ENCODE measurements at places on chromosomes 7 and 10.
A peak's percentile ranks its signal among the peaks of the same experiment; 100 is the strongest.

- no peak for DNase-seq
These were observed 298.4 kb downstream of the XPNPEP1 start for GRCh38 chr10:109624939-109625338.

- no peak for DNase-seq
These were observed 132.2 kb downstream of the ANLN start for GRCh38 chr7:36521911-36522310.

DNA sequence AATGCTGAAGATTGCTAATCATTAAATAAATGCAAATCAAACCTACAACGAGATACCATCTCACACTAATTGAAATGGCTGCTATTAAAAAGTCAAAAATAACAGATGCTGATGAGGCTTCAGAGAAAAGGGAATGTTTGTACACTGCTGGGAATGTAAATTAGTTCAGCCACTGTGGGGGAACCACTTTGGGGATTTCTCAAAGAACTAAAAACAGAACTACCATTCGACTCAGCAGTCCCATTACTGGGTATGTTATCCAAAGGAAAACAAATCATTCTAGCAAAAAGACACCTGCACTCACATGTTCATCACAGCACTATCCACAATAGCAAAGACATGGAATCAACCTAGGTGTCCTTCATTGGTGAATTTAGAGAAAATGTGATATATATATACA is 379.0 kb upstream of the CNTNAP2 start:
- DNase-seq = no peak

DNA sequence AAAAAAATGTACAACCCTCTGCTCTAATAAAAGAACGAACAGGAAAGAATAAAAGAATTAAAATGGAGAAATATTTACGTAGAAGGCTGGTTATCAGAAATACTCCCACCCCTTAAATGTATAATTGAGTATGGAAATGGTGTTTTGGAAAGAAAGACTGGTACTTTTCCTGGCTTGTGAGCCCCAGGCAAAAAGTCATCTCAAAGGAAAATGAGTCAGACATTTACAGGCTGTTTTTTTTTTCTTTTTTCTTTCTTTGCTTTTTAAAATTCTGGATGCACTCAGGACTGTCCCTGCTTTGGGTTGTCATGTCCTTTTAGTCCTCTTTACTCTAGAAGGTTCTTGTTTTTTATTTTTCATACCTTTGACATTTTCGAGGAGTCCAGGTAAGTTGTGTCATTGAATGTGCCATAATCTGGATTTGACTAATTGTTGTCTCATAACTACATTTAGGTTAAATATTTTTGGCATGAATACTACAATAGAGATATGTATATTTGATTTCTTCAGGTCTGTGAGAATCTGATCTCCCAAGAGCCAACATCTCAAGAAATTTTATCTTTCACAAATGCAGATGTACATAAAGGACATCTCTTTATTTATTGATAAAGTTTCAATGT is 313.0 kb upstream of the GLI3 start:
- no peak for DNase-seq

- no peak for DNase-seq
These were observed 638.3 kb upstream of the TPK1 start for GRCh38 chr7:145474009-145474686.

DNA sequence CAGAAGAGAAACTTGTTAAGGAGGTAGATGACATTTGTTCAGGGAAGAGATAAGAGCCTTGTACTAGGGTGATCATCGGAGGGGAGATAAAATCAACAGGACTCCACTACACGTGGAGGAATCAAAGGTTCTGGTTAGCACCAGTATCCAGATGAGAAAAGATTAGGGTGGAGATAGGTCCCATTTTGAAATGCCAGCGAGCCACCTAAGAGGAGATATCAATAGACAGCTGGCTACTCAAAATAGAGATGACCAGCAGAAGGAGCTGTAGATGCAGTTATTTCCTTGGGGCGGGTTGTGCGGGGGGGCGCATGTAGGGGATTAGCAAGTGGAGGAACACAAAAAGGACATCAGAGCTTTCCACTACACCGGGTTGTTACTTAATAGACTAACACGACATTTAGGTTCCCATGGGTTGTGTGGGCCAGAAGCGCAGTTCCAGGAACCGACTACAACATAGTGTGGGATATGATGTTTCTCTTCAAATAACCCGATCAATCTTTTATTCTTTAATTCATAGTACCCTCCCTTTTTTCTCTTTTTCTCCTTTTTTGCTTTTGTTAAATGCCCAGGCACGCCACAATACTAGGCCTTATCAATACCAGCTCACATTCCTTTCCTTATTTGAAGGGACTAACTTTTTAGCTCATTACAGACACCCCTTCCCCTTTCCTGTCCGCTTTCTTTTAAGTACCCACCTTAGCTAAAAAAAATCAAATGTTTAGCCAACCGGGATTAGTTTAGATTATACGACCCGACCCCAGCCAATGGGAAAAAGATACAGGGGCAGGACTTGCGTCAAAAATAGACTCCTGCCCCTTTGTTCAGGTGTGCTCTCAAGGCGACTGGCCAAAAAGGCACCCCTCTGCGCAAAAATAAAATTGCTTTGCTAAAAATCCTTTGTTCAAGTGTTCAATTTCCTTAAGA is 2.0 kb upstream of the KIF11 start:
- peak; percentile 69 for DNase-seq

DNA sequence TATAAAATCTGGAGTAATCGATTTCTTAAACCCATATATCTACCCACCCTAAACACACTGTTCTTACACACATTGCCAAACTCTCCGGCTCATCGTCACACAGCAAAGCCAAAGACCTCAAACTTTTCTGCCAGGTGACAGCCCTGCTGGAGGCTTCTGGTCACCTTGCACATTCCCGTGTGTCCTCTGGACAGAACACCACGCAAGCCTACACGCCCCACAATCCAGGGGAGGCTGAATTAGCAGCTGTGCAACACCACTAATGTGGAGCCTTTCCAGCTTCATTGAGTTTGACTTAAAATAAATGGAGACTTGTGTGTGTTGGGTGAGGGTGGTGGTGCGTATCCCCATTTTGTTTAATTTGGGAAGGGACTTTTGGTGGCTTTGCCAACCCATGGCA is 38.4 kb downstream of the KLF6 start:
- no peak for DNase-seq

DNA sequence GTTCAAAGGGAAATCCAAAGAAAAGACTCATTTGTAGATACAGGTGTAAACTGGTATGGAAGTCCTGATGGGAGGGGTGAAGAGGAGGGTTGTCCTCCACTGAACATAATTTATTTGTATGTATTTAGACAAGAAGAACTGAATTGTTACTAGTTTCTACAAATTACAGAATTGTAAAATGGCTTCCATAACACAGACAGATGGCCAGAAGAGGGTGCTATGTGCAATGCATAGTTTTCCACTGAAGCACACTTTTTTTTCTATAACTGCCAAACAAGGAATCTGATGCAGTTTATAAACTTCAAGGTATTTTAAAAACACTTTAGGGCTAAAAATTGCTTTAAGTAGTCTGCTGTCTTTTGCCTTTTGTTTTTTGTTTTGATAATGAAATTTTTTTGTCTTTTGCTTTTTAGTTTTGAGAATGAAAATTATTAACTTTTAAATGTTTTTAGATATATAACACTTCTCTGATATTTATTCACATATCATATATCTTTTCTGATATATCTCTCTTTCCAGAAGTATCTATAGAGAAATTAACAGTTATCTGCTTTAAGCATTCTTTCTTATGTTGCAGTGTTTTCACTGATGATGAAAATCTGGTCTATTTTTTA is 58.5 kb downstream of the PHYHIPL start:
- no peak for DNase-seq

DNA sequence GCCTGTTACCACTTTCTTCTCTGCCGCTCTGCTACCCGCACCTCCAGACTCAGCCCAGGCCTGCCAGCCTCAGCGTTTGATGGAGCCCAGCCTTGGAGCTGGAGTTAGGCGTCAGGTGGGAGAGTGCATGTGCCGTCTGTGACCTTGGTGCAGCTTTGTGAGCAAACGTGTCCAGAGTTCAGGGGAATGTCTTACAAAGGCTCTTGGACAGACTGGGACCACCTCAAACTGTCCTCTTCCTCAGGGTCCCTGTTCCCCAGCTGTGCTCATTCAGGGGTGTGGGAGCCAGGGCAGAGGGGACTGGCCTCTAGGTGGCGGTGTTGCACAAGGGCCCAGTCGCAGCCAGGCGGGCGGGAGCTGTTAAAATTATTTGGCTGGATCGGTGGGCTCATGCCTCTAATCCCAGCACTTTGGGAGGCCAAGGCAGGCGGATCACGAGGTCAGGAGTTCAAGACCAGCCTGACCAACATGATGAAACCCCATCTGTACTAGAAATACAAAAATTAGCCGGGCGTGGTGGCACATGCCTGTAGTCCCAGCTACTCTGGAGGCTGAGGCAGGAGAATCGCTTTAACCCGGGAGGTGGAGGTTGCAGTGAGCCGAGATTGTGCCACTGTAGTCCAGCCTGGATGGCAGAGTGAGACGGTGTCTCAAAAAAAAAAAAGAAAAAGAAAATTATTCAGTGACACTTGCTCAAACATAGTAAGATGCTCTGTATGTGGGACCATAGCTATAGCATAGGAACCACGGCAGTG is 89.2 kb downstream of the ADCY1 start:
- DNase-seq = no peak

GRCh38 chr10:64014281-64014680 is 493.1 kb downstream of the REEP3 start:
- no peak for DNase-seq

GRCh38 chr10:50438049-50438936 is 185.5 kb downstream of the SGMS1 start:
- no peak for DNase-seq

DNA sequence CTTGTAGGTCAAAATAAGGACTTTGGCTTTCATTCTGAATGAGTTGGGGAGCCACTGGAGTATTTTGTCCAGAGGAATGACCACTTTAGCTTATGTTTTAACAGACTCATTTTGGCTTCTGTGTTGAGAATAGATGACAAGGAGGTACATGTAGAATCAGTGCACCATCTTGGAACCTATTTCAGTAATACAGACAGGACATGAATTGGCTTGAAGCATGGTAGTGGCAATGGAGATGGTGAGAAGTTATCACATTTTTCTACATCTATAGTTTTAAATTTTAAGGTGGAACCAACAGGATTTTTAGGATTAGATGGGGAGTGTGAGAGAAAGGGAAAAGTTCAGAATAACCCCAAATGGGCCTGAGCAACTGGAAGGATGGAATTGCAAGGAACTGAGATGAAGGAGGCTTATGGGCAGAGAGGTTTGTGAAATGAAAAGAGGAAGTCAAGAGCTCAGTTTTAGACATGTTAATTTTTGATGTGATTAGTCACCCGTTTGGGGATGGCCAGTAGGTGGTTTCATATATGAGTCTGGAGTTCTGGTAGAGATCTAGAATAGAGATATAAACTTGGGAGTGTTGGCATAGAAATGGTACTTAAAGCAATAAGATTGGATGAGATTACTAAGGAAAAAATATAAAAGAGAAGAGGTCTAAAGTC is 89.2 kb upstream of the JAZF1 start:
- DNase-seq = no peak

GRCh38 chr10:113679463-113680189 is at the start of gene CASP7:
CASP7 (plus strand) TSS chr10:113679912; CDS start chr10:113697494, 17,582 bp downstream.
- peak; percentile 82 for DNase-seq

DNA sequence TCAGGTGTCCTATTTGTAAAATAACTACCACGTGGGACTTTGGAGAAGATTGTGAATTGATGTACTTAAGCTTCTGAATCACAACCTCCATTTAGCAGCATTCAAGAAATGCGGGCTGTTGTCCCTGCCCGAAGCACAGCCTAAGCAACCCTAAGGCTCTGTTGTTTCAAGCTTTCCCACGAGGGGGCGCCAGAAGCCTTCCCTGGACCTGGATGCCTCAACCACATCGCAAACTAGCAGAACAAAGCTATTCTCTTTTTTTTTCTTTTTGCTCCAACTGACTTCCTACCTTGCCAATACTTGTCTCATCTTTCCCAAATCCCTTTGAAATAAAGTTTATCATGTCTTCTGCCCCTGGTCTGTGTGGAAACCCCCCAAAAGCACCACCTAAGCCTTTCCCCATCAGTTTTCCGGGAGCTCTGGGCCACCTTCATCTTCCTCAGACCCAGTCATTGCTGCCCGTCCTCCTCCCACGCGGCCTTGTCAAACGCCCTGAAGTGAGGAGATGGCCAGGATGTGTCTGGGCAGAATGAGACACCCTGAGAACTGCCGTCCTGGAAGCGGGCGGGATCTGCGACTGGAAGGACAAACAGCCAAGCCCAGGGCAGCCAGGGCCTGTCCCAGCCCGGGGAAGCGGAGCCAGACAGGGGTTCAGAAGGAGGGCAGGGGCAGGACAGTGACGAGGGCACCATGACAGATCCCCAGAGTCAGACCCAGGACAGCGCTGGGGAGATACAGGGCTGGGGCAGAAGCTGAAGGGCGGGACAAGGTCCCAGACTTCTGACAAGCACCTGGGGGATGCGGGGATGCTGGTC is 112.7 kb downstream of the SLIT1 start:
- DNase-seq = peak; percentile 89

DNA sequence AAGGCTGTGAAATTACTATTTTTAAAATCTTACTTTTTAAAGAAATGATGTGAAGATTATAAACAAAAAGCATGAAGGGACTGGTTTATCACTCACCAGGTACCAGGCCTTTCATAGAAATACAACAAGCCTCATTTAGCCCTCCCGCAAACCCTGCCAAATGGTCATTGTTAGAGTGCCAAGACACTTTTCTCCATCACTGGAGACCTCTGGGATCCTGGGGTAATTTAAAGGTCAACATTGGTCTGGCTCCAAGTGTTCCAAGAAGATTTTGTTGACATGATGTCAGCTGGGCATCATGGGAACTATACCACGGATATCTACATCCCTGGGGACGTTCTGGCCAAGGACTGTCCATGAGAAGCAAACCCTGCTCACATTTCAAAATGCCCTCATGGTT is 138.0 kb upstream of the FRMD4A start:
- DNase-seq = no peak

- DNase-seq = no peak
These were observed 30.3 kb upstream of the HERPUD2 start for GRCh38 chr7:35725280-35725680.

GRCh38 chr7:37095122-37095521 is 353.5 kb downstream of the ELMO1 start:
- no peak for DNase-seq

DNA sequence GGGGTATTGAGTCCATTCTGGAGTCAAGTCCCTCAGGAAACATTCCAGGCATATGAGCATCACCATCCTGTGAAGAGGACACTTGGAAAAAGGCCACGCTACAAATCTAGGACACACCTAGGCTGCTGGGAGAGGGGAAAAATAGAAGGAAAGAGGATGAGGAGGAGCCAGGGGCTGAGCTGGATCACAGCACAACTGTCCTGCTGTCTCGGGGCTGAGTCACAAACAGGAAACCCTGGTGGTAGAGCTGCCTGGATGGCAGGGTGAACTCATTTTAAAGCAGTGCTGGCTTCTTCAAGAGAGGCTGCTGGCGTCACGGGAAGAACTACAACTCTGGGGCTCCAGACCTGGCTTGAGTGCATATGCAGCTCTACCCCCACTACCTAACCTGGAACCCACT is 151.5 kb downstream of the RNF216 start:
- no peak for DNase-seq

DNA sequence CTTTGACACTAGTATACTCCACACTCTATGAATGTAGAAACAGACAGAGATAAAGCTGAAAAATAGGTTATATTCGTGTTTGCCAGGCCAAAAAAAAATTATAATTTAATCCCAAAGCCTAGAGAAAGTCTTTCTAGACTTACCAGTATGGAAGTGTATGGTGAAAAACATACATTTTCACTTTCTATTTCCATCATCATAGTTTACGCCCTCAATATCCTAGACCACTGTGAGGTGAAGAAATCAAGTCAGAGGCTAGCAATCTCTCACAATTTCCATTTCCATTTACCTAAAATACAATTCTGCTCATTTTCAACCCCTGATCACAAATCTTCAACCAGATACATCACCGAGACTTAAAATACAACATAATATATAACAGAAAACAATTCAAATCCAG is 16.2 kb downstream of the GPR22 start:
- DNase-seq = no peak
